ENCODE measurements at places on chromosomes 4 and X.

DNA sequence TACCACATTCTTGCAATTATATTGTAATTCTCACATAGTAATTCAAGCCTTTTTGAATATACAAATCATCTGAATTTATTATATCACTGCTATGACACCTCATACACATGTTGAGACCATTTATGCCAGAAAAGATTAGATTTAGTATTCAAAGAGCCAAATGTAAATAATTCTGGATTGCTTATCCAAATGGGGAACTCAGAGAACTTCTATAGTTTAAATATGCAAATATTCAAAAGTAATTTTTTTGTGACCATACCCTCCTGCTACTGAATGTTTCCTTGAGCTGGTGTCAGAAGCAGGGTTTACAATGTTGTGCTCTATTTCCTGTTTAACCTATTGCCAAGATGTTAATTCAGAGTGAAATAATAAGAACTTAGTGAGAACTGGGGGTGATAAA, 372.2 kb downstream of the TRIML1 start:
- no peak for DNase-seq

- DNase-seq: no peak
Measured at GRCh38 chr4:7202411-7202810, 10.1 kb downstream of the SORCS2 start.

GRCh38 chrX:11704725-11705495, 39.2 kb upstream of the ARHGAP6 start:
- no peak for DNase-seq

DNA sequence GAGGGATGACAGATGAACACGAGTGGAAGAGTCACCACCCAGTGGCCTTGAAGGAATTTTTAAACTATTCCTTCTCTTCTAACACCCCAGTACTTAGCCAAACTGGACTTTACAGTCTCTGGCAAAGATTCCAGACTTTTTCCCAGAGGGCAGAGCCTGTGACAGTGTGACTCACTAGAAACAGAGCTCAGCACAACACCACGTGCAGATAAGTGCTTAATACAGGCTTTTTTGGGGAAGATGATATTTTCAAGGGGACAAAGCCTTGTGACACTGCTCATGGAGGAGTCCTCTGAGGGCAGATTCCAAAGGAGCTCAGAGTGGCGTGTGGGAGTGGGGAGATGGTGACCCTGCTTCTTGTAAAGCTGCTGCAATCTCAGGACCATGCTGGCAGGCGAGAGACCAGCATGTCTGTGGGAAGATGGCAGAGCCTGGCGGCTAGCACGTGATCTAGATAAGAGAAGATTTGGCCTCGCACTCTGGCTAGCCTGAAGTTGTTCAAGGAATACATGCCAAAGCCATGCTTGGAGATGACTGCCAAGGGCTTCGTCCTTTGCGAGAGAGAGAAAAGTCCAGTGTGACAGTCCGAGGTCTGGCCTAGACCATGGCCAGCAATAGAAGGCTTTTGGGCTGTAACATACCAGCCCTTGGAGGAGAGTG, 2.4 kb downstream of the RAB33A start:
- DNase-seq: no peak

DNA sequence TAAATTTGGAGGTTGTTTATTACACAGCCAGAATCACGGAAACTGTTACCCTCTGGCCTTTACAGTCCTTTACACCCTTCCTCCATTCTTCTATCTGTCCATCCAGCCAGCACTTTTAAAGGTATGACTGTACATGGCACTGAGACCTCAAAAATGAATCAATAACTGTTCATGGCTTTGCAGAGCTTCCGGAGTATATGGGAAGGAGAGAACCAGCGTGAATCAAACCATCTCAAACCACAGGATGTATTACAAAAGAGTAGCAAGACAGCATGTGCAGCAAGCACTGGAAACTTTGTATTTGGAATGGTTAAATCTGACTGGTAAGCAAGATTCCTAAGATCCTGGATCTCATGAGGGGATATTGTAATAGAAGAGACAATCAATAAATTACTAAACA, 228.5 kb upstream of the CASK start:
- no peak for DNase-seq

DNA sequence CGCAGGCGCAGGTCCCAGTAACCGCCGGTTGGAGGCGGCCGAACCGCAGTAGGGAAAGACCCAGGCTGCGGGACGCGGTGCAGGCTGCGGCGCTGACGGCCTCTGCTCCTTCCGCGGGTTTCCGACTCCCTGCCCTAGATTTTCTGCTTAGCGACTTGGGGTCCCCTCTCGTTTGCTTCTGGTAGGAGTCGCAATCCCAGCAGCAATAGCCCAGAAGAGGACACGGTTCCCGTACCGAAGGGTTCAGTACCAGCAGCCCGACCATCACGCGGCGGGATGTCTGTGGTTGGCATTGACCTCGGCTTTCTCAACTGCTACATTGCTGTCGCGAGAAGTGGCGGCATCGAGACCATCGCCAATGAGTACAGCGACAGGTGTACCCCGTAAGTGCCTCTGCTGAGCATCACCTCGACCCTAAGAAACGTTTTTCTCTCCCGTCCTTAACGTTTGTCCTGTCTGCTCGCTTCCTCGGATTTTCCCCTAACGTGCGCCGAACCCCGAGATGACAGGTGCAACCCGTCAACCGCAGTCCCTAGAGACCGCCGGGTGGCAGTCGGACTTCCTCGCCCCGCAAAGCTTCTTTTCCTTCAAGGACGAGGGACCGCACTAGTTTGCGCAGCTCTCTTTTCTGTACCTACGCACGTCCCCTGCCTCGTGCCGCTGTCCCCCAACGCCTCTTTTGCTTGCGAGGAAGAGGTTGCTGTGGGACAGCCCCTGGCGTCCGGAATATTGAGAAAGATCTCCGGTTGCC, at the start of gene HSPA4L:
Gene HSPA4L (plus strand): TSS at position 48 of the 751 bp plus-strand sequence. CDS start 229 bp downstream, at position 277.
- DNase-seq: peak; percentile 65

DNA sequence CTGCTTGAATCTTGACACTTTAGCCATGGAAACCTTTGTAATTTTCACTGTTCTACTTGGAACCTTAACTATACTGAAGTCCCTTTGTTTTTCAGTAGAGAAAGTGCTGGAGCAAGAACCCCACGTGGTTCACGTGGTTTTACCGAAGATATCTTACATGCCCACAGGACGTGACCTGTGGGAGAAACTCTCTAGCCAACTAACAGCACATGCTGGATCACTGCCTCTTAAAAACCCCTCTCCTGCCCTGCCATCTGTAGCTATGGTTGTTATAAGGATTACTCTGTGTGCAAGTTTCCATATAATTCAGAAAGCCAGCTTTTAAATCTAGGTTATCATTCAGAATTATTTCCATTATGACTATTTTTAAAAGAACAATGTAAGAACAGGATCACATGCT, 30.2 kb downstream of the SPANXD start:
- DNase-seq: no peak

DNA sequence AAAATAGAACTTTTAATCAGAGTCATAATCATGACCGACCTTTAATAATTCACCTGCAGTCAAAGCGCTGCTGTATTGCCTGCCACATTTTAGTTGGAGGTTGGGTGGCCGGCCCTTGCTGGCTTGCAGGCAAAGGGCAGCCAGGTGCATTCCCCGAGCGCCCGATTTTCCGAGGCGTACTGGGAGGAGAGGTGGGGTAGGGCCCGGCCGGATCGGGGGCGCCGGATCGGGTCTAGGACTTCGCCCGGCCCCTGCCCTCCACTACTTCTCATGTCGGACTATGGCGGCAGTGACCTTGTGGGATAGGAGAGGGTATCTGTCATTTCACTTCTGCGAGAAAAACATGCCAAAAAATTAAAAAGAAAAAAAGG, 2.5 kb upstream of the RS1 start:
- no peak for DNase-seq

DNA sequence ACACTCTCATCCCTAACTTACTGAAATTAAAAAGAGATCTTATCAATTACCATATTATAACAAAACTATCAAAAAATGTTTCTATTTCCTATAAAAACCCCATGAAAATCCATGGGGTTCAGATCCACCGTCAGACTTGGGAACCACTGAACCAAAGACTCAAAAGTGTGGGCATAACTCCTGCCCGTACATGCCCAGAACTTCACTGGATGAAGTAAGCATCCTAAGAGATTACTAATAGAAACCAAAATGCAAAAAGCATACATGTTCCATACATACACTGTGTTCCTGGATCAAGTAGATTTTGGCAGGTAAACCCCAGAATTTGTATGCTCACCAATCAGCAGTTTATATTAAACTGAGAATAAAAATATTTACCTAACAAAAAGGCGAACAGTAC, 66.1 kb downstream of the PRSS12 start:
- DNase-seq: no peak

DNA sequence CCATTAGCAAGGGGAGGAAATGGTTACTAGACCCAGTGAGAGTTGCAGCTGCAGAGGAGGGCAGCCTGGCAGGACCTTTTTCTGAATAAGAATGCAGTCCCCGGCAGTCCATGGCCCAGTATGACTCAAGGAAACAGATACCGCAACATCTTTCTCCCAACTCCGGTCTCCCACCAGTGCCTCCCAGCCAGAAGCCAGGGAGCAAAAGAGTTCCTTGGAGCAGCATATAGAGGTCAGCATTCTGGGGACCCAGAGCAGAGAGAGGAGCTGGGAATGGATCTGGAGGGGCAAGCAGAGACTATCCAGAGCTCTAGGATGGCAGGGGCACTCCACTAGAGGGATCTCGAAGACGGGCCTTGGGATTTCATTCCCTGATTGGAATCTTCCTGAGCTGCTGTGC, 339.2 kb upstream of the AADAT start:
- DNase-seq: no peak

Data from Panc1 (cell line).